Activated CD4-positive, alpha-beta T cell treated with anti-CD3 and anti-CD28 coated beads, Interleukin-2, amount 50 U/mL, for 1 hour (primary cell): ENCODE measurements at places on chromosomes 7 and 10.

DNA sequence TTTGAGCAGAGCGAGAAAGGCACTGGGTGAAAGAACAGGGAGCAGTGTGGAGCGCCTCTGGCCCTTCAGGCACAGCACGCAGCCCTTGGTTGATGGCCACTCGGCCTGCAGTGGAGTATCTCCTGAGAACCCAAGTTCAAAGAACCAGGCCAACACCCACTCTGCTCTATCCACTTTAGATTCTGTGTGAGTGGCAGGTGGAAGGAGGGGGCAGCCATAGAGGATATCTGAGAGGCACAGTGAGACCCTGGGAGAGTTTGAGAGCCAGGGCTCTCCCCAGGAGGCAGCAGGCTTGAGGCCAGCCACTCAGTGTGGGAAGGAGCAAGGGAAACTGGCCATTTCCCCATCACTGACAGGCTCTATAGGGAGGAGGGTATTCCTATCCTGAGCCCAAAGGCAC is 52.5 kb upstream of the PTN start:
- no peak for DNase-seq

DNA sequence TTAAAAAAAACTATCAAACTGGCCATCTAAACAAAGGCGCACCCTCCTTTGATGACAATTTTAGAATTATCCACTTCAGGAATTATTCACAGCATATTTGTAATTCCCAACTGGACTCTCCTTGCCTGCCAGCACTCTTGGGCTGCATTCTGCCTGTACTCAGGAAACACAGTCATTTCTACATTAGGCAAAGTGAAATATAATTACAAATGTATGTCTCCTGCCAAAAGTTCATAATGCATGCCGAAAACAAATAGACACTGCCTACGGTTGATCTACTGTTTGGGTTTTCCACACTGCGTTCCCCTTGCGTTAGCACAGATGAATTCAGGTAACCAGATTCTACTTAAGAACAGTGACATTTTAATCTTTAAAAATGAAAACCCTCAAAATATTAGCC is 1.9 kb downstream of the HGF start:
- no peak for DNase-seq

DNA sequence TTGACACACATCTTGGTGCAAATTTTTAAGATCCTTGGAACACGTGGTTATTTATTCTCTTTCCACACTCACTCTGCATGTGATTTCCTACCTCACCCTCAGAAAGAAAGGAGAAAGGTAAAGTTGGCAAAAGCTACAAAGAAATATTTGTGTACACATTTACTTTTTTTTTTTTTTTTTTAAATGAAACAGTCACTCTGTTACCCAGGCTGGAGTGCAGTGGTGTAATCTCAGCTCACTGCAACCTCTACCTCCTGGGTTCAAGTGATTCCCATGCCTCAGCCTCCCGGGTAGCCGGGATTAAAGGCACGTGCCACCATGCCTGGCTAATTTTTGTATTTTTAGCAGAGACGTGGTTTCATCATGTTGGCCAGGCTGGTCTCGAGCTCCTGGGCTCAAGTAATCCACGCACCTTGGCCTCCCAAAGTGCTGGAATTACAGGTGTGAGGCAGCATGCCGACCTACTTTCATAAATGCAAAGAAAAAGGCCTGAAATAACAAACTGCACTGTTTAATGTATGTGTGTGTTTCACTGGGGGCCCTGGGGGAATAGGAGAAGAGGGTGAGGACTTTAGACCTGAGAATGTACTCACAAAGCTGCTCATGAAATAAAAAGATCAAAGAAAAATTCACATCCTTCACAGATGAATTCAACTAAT is 71.6 kb upstream of the GRID1 start:
- DNase-seq = no peak

- no peak for DNase-seq
These were observed 22.5 kb downstream of the PRTFDC1 start for GRCh38 chr10:24929904-24930303.

DNA sequence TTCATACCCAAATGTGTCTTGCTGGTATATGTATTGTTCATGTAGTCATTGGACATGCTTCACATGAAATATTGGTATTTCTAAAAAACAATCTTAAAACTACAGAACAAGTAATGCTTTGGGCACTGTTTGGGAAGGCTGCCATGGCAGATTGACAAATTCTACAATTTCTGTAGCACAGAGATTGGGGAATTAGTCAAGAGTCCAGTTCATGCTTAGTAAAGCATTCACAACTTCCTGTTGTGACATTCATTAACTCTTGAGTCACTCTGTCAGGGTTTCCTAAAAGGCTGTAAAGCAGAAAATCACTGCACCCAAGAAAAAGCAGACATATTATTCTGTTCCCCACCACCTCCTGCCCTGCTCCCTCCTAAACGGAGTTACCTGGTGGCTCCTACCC is 398.9 kb downstream of the PHTF2 start:
- no peak for DNase-seq
